ENCODE measurements at places on chromosomes 1 and 21.

- peak; percentile 19 for DNase-seq
Measured at GRCh38 chr1:24555591-24556413, at the start of gene NCMAP. NCMAP (plus strand) TSS chr1:24556087; CDS start chr1:24595431, 39,344 bp downstream.

- DNase-seq = no peak
Measured at GRCh38 chr1:192867180-192867579, 58.3 kb downstream of the RGS2 start.

DNA sequence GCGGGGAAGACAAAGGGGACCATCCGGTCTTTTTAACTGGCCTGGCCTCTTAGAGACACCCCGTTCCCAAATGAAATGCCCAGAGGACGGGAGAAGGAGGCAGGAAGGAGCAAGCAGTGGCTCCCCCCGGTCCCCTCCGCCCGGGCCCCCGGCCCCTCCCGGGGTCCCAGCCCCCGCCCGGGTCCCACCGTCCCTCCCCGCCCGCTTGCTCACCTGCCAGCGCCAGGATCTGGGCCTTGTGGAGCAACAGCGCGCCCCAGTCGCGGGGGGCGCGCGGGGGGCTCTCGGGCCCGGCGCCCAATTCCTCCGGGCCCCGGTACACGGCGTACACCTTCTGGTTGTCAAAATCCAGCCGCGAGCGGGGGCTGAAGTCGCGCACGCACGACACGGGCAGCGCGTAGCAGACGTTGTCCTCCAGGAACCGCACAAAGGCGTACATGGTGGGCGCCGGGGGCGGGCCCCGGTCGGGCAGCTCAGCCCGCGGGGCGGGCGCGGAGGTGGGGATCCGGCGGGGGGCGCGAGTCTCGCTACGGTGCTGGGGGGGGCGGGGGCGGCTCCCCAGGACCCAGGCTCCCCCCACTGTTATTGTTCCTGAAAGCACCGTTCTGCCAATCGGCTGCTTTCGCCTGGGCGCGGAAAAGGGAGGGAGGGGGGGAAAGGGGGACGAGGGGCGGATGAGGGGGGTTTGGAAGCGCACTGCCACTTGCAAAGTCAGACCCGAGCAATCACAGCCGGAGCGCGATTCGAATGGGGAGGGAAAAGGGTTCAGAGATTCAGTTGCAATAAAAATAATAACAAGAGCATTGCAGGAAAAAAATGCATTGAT is at the start of gene BEND5:
Gene BEND5 (minus strand): TSS at position 499 of the 826 bp plus-strand sequence. CDS start 60 bp downstream, at position 439.
- peak; percentile 20 for DNase-seq

- no peak for DNase-seq
Measured at GRCh38 chr1:222046684-222047263, 304.9 kb upstream of the DUSP10 start.

GRCh38 chr1:207031632-207032264 is 808 bp downstream of the C1orf116 start:
- DNase-seq = no peak

- no peak for DNase-seq
Measured at GRCh38 chr1:27873671-27874384, 1.5 kb downstream of the THEMIS2 start.

DNA sequence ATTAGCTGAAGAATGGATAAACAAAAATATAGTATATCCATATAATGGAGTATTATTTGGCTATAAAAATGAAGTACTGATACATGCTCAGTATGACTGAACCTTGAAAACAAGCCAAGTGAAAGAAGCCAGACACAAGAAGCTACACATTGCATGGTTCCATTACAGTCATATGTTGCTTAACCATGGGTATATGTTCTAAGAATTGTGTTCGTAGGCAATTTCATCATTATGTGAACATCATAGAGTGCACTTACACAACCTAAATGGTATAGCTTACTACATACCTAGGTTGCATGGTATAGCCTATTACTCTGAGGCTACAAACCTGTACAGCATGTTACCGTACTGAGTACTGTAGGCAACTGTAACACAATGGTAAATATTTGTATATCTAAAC is 28.6 kb upstream of the FCAMR start:
- no peak for DNase-seq

- no peak for DNase-seq
Measured at GRCh38 chr1:110292031-110292741, 47.0 kb upstream of the RBM15 start.

DNA sequence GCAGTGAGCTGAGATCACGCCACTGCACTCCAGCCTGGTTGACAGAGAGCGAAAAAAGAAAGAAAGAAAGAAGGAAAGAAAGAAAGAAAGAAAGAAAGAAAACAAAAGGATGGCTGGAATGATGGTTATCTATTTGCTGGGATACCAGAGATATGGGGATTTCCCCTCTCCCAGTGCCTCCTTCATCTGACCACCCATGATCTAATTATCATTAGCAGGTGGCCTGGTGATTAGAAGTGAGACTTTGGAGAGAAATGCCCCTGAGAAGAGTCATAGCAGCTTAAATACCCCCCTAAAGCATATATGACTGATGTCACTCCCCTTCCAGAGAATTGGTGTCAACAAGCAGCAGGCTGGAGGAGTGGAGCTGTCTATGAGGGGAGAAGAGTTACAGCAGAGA is 1.3 kb upstream of the NPPB start:
- DNase-seq = no peak

GRCh38 chr1:18569811-18570545 is 60.7 kb upstream of the PAX7 start:
- DNase-seq = no peak

DNA sequence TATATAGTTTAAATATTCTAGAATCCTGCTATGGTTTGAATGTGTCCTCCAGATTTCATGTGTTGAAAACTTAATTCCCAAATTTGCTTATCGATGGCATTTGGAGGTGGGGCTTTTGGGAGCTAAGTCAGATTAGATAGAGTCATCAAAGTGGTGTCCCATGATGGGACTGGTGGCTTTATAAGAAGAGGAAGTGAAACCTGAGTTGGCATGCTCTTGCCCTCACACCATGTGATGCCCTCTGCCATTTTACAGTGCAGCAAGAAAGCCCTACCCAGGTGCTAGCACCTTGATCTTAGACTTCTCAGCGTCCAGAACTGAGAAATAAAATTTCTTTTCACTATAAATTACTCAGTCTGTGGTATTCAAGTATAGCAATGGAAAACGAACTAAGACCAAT is 111.3 kb downstream of the TGFB2 start:
- DNase-seq = no peak

DNA sequence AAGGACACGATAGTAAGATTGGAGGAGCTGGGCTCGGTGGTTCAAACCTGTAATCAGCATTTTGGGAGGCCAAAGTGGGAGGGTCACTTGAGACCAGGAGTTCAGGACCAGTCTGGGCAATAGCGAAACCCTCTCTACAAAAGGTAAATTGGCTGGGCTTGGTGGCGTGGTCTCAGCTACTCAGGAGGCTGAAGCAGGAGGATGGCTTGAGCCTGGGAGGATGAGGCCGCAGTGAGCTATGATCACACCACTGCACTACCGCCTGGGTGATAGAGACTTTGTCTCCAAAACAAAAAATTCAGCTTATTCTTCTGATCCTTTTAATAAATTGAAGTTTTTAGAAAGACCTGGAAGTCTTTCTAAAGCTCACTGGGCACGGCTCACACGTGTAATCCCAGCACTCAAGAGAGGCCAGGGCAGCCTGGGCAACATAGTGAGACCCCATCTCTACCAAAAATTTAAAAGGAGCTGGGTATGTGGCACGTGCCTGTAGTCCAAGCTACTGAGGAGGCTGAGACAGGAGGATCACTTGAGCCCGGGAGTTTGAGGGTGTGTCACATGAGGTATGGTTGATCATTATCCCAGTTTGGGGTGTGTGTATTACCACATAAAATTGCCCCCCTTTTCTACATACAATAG is 15.3 kb downstream of the MASP2 start:
- DNase-seq = no peak

GRCh38 chr1:244197851-244198375 is 146.8 kb downstream of the ZBTB18 start:
- no peak for DNase-seq

DNA sequence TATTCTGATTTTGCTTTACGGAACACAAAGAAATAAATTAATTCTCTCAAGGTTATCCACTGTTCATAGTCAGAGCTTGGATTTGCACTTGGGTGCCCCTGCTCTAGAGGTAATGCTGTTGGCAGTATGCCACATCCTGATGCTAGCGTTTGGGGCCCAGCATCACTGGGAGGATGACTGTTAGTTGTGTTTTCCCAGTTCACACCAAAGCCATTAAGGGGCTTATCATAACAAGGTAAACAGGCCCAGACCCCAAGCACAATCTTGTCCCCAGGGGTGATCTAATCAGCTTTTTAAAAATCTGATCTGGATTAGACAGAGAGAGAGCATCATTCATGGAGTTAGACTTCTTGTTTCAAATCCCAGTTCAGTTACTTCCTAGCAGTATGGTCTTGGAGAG is 60.2 kb upstream of the PBX1 start:
- DNase-seq = no peak

DNA sequence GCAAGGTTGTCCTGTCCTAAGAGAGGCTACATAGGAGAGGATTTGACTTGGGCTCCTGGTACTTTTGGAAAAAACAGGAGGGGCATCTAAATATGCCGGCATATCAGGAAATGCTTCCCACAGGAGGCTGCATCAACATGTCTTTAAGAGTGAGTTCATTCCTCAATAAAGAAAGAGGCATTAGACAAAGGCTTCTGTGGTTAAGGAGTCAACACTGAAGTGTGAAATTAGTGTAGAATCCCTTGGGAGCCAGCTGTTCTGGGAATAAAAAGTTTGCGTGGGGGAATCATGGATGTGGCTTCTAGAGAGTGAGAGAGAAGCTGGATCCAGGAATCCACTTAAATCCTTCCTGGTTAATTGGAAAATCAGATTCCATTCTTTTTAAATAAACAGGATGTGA is 69.5 kb downstream of the DNM3 start:
- no peak for DNase-seq

DNA sequence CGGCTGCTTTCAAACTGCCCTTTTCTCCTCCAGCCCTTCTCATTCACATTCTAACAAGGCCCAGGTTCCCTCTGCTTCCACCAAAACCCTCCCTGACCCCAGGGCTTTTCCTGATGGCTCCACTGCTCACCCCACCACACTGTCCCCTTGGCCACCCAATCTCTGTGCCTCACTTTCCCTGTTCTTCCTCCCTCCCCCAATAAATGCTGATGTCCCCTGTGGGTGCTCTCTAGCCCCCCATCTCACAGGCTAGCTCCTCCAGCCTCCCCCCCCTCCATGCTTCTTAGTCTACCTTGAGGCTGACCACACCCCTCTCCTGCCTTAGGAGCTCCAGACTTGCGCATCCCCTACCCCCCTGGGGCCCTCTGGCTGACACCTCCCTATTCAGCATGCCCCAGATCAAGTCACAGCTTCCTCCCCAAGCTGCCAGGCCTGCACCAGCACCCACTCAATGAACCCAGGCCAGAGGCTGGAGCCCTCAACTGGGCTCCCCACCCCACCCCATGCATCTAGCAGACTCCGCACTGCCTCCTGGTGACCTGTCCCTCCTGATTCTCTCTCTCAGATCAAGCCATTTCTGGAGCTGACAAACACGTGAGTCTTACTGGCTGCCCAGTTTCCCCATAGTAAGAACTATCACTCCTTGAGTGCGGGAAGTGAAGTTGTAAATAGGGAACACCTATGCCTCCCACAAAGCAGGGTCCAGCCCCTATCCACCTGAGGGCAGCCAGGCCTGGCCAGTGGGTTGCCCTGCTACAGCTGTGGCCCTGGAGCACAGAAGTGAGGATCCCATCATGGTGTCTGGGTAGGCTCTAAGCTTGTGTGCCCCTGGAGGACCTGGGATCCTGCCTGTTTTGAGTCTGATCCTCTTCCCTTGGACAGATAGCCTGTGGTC is 117.9 kb downstream of the DMRTB1 start:
- no peak for DNase-seq

All from stimulated activated CD8-positive, alpha-beta memory T cell treated with anti-CD3 and anti-CD28 coated beads, Interleukin-7, amount 100 ng/mL, for 1 hour (primary cell).